Dorsolateral prefrontal cortex (tissue), 122 donors: ENCODE measurements at places on chromosomes 6 and 20.

DNA sequence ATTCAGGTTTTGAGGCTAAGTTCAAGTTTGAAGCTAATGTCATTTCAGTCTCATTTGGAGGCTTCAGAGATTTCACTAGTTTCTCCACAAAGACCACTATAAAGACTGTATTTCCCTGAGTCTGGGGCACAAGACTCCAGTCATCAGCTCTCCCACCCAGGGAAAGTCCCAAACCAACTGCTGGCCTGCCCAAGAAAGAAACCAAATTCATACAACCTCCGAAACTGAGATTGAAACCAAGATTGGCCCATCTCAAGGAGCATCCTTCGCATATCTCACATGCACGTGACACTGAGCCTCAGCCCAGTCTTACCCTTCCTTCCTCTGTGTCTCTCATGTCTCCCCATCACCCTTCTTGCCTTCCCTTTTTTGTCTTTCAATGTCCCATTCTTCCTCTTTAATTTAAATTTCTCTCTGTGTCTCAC lies 3.5 kb upstream of the LTA start:
- DNase-seq, result no peak

GRCh38 chr6:135546680-135547418 lies 49.3 kb upstream of the AHI1 start:
- no peak for DNase-seq

DNA sequence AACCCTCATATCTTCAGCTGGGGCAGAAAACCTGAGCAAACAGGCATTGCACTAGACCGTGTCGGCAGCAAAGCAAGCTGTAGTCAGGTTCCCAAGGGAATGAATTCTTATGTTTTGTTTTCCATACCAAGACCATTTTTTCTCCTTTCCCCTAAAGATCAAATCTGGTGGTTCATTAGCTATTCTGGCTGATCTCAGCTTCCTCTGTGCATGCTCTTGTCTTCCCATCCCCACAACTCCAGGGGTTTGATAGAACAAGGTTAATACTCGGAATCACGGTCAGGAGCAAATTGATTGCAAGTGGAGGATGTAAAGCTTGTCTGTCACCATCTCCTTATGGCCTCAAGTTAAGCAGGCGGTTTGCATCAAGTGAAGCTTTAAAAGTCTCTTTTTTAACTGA lies 778.8 kb downstream of the KIF16B start:
- no peak for DNase-seq

GRCh38 chr6:155830531-155830930 lies 374.9 kb upstream of the NOX3 start:
- DNase-seq, result no peak

- no peak for DNase-seq
Observed at GRCh38 chr20:54025251-54025771, 45.1 kb downstream of the BCAS1 start.

GRCh38 chr20:32611286-32611685 lies 26.2 kb upstream of the NOL4L start:
- no peak for DNase-seq

- DNase-seq, result no peak
Observed at GRCh38 chr6:42744351-42744893, 1.5 kb downstream of the TBCC start.

DNA sequence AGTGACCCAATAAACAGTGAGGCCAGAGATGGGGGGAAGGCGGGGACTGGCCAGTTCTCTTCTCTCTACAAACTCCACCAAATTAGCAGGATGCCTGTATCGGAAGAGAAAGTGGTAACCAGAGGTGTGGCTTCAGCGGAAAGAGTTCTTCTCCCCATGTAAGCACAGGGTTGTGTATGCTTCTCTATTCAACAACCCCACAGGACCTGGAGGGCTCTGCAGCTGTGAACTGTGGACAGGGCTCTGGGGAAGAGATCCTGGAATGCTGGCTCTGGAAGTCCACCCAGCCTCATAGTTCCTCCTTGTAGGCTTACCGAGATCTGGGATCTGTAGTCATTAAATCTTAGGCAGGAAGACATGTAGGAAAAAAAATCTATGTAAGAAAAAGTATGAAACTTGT lies 186.2 kb downstream of the FOXC1 start:
- no peak for DNase-seq
